Esophagus squamous epithelium (tissue), 5 donors: ENCODE measurements at places on chromosomes 1 and 21.

GRCh38 chr1:47235806-47236205 is 3.8 kb upstream of the TAL1 start:
- no peak for DNase-seq

GRCh38 chr21:30251781-30252180 is 31.0 kb downstream of the KRTAP24-1 start:
- DNase-seq = no peak

DNA sequence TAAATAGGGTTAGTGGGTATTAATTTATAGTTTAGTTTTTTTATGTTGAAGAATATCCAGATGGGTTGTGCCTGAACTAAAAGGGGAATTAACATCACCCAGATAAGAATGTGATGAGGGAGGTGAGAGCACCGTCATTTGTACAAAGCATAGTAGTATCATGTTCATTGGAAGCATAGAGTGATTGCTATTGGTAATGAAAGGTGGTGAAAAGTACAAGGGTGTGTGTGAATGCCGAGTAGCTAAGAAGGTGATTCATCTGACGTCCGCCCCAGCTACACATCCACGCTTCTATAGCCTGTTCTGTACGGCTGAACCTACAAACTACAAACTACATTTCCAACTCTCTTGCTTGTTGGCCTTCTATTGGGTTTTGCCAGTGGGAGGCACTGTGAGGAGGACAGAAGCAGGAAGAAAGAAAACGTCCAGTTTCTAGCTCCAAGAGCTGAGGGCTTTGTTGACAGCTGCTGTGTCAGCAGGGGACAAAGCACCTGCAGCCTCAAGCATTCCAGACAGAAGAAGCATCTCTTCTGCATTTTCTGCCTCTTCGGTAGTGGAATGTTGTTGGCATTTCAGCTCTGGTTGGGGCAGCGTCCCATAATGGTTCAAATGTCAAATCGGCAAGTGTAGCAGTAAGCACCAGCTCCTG is 404.8 kb downstream of the KCTD3 start:
- no peak for DNase-seq

- DNase-seq = no peak
Measured at GRCh38 chr1:10980841-10981727, 31.4 kb upstream of the TARDBP start.

DNA sequence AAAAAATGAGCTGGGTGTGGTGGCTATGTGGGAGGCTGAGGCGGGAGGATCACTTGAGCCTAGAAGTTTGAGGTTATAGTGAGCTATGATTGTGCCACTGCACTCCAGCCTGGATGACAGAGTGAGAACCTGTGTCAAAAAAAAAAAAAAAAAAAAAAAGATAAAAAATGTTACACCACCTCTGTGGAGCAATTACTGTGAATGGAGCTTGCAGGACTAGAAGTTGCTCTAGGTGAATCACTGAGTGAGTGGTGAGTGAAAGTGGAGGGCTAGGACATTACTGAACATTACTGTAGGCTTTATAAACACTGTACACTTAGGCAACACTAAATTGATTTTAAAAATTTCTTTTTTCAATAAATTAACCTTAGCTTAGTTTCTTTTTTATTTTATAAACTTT is 21.9 kb downstream of the TLCD4 start:
- DNase-seq = no peak

DNA sequence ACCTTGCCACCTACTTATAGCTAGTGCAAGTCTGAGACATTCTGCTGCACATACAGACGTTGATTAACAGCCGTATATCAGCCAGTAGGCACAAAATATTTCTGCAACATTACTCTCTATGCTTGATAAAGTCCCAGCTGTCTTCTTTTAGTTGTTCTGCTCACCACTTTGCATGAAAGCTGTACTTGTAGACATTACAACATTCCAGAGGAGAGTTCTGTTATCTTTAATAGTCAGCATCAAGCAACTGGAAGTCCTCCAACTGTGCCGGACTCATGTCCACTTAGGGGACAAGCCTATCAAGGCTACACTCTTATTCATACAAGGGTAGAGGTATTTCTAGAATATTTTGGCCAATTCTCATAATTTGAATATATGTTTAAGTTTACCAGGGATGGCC is 50.0 kb downstream of the CACHD1 start:
- DNase-seq = no peak

GRCh38 chr1:7538033-7538432 is 233.1 kb upstream of the VAMP3 start:
- DNase-seq = no peak

- DNase-seq = no peak
Measured at GRCh38 chr1:204191456-204191855, 4.8 kb downstream of the KISS1 start.

DNA sequence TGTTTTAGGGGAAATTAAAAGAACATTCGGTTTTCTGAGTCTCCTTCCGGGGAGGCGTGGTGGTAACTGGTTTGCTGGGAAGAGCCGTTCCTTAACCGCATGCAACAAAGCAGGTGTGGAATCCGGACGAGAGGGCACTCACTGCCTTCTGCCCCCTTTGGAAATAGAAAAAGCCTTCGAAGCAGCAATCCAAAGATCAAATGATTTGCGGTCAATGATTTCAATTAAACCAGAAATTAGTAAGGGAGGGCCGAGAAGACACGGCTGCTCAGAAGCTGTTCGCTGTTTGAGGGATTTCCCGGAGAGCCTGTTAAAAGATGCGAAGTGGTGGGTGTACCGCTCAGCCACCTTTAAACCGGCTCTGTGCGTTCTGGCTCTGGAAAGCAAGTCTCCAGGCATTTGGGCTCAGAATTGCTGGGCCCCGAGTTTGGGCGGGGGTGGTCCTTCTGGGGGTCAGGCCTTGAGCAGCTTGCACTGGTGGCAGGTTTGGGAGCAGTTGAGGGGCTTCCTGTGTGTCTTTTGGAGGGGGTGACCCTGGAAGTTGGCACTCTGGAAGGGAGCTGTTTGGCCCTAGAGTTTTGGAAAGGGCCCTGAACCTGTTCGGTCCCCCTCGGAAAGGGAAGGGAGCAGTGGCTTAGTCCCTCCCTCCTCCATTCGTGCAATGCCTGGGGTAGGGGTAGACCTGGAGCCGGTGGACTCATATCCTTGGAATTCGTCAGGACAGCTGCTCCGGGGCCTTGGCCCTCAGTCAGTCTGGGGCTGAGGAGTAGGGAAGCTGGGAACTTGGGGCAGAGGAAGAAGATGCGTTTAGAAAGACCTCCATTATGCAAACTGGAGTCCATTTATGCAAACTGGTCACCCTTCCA is 3.1 kb downstream of the SIM2 start:
- DNase-seq = no peak

- no peak for DNase-seq
Measured at GRCh38 chr1:44408632-44409602, 3.9 kb downstream of the RNF220 start.

- DNase-seq = no peak
Measured at GRCh38 chr1:235495551-235495950, 8.7 kb downstream of the B3GALNT2 start.

DNA sequence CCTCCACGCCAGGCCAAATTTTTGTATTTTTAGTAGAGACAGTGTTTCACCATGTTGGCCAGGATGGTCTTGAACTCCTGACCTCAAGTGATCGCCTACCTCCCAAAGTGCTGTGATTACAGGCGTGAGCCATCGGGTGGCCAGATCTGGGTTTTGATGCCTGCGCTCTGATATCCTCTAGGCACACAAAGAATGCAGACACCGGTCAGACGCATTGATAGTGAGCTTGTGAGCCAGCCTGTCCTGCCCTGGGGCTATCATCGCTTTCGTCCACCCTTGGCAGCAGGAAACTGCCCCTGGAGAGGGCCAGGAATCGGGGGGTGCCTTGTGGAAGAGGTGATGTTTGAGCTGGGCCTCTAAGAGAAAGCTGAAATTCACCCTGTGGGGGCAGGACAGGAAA is 4.0 kb downstream of the FBLIM1 start:
- no peak for DNase-seq

DNA sequence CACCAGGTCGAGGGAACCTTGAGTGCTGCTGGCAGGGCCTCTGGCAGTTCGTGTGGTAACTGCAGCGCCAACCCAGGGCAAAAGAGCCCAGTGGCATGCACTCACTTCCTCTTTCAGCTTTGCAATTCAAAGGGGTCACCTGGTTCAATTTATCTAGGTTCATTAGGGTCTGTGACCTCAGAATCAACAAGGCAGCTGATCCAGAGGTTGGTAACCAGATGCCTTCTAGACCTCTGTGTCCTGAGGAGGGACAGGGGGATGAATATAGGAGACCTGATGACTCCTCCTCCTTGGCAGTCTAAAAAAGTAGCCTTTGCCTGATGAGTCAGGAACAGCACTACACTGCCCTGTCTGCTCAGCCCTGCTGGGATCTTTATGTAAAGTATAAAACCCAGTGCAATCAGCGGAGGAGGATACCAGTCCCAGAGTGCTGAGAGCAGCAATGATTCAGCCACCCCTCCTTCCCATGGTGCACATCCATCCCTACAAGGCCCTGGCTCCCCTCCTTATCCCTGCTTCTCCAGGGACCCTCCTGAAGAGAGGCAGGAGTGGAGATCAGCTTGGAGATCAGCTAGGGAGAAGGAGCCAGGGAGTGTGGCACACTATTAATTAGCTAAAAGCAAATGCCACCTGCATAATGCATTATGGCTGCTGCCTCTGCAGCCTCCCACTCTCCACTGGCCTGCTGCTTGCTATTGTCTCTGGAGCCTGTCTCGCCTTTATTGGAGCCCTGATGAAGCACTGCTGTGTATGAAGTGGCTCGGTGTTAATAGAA is 11.2 kb upstream of the FMOD start:
- DNase-seq = no peak

DNA sequence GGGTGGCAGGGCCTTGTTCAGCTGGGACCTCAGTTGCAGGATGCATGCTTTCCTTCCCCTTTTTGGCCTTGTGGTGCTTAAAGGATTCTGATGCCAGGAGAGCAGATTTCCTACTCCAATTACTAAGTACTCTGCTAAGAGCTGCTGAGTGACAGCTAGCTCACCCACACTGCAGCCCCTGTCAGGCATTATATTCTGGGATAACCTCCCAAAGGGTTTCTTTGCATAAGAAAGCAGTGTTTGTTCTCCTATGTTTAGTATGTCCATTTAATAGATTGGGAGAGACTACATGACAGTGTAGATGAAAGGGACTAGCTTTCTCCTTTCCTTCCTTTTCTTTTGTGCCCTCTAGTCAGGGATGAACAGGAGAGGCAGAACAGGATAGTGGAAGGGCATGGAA is 100.7 kb downstream of the FAM78B start:
- DNase-seq = no peak

DNA sequence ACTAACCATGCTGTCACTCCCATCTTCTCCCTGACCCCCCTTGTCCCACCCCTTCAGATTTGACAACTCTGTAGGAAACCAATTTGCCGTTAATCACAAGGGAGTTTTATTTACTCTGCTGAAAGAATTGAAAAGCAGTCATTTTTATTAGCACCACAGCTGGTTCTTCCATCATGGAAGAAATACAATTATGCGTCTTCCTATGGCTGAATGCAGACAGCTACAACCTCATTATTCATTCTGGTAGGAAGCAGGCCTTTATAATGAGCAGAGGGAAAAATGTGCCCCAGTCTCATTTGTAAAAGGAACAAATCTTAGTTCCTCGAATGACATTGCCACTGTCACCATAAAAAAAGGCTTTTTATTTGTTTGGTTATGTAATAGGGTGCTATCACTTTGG is 35.2 kb downstream of the JUN start:
- DNase-seq = no peak

- no peak for DNase-seq
Measured at GRCh38 chr1:221559911-221560310, 182.0 kb downstream of the DUSP10 start.

DNA sequence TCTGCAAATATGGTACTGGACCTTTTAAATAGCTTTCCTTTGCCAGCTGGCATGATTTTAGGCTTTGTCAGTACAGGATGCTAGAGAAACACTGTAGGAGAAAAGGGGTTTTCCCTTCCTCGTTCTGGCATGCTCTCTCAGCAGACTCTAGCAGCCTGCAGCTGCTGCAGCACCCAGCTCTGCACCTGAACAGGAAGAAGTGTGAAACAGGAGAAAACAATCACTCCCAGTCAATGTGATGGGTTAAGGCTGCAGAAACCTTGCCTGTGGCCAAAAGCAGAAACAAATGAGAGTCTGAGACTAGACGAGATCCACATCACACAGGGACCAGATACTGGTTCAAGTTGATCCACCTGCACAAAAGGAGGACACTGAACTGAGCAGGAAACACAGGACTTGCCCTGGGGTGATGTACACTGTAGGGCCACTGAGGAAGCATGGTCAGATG is 21.2 kb downstream of the OVGP1 start:
- no peak for DNase-seq

GRCh38 chr21:35091496-35091895 is 42.4 kb upstream of the RUNX1 start:
- no peak for DNase-seq

DNA sequence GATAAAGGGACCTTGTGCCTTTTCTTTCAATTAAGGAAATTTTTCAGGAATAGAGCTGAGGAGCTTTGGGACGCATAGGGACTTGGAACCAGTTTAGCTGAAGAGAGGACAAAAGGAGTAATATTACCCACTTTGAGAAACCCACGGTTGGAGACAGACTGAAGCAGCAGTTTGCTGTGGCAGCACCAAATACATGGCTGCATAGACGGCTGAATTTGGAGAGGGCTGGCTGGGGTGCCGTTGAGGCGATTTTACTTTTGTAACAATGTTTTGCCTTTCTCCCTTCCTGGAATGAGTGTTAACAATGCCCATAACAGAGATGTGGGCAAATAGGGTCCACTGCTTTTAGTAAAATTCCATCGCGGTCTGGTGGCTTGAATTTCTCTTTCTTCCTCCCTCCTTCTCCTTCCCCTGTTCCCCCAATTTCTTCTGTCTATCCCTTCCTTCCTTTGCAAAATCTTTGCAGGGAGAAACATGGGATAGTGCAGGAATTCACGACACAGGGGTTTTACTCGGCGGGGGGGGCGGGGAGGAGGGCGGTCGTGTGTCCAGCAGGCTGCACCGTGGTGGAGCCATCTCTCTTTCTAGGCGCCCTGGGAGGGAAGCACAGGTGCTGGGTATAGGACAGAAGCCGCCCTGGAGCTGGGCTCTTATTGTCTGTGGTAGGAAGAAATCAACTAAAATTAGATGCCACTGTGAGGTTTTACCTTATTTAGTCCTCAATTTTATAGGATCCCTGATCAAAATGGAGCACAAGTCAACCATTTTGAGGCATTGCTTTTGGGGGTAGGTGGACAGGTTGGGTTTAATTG is 6.8 kb downstream of the LHX4 start:
- DNase-seq = no peak

GRCh38 chr1:53396573-53397268 is 62.5 kb upstream of the DMRTB1 start:
- DNase-seq = no peak

DNA sequence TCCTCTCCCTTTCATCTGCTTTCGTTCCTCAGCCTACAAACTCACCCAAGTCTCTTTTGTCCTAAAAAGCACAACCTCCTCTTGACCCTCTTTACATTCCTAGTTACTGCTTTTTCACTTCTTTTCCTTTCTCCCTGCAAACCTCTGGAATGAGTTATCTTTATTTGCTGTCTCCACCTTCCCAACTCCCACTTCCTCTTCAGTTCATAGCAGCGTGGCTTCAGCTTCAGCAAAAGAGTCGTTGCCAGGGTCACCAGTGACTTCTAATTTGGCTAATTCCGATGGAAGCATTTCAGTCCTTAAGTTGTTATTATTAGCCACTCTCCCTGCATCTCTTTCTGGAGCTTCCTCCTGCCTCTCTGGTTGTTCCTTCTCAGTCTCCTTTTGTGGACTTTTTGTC is 6.2 kb upstream of the TMEM54 start:
- no peak for DNase-seq
